ENCODE measurements at places on chromosomes 7 and 10.
A peak's percentile ranks its signal among the peaks of the same experiment; 100 is the strongest.

DNA sequence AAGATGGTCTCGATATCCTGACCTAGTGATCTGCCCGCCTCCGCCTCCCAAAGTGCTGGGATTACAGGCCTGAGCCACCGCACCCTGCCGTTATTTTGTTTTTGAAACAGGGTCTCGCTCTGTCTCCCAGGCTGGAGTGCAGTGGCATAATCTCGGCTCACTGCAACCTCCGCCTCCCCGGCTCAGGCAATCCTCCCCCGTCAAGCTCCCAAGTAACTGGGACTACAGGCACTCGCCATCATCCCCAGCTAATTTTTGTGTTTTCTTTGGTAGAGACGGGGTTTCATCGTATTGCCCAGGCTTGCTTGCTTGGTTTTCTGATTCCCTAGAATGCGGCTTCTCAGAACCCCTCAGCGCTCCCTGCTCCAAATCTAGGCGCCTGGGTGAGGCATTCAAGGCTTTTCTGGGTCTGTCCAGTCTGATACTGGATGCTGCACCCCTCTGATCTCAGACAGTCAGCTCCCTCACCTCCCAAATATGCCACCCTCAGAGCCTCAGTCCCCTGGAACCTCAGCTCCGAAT, 1.3 kb downstream of the TFR2 start:
- no peak for DNase-seq

- peak; percentile 25 for DNase-seq
Observed at GRCh38 chr10:75294518-75294865, 58.7 kb upstream of the COMTD1 start.

- no peak for DNase-seq
Observed at GRCh38 chr7:2566890-2567678, 8.3 kb downstream of the IQCE start.

- peak; percentile 37 for DNase-seq
Observed at GRCh38 chr7:108054537-108054936, 51.6 kb upstream of the LAMB1 start.

GRCh38 chr7:27157702-27158431, 1.4 kb upstream of the HOXA7 start:
- DNase-seq, result peak; percentile 58

DNA sequence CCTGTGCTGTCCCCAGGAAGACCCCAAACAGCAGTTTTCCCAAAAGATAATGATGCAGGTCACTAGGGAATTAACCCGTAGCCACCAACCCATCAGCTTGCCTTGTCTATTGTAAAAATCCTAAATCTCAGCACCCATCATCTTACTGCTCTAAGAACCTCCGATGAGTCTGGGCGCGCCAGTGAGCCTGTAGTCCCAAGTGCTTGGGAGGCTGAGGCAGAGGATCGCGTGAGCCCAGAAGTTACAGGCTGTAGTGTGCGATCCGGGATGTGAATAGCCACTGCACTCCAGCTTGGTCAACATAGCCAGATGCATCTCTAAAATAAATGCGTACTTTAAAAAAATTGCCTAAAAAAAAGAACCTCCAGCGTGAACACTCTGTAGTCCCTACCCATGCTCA, 951 bp downstream of the AS3MT start:
- DNase-seq, result no peak

GRCh38 chr7:99218406-99219184, 10.7 kb upstream of the KPNA7 start:
- no peak for DNase-seq

GRCh38 chr10:6958254-6958653, 378.2 kb upstream of the PRKCQ start:
- no peak for DNase-seq

GRCh38 chr10:87782721-87783120, 35.3 kb downstream of the ATAD1 start:
- DNase-seq, result no peak

GRCh38 chr7:84610390-84610789, 415.8 kb upstream of the SEMA3A start:
- DNase-seq, result no peak

- DNase-seq, result no peak
Observed at GRCh38 chr10:51666456-51666855, 32.9 kb downstream of the CSTF2T start.

- DNase-seq, result no peak
Observed at GRCh38 chr10:93280699-93281366, 201.3 kb downstream of the MYOF start.

- peak; percentile 20 for DNase-seq
Observed at GRCh38 chr10:120480065-120480600, 23.1 kb downstream of the PLPP4 start.

GRCh38 chr7:1794888-1795542, 124.9 kb downstream of the ELFN1 start:
- DNase-seq, result no peak

Measured in SW480 (cell line).